ENCODE measurements at places on chromosomes 6 and 20. TPM values are rescaled to one million over a fixed set of nuclear protein-coding genes. Genes with fewer than 3 reads are reported as not detected.

CCN5 gene
- not detected for total RNA-seq

JPH2 gene
- total RNA-seq = 0.09 TPM

LST1 gene
- total RNA-seq = 8.1 TPM

FYN gene
- 326 TPM for total RNA-seq

GNAS-AS1 gene
- 1.0 TPM for total RNA-seq

LY86 gene
- not detected for total RNA-seq

GRCh38 chr6:14676064-14676463 lies 558.5 kb downstream of the CD83 start:
- ATAC-seq = peak; percentile 65

DNA sequence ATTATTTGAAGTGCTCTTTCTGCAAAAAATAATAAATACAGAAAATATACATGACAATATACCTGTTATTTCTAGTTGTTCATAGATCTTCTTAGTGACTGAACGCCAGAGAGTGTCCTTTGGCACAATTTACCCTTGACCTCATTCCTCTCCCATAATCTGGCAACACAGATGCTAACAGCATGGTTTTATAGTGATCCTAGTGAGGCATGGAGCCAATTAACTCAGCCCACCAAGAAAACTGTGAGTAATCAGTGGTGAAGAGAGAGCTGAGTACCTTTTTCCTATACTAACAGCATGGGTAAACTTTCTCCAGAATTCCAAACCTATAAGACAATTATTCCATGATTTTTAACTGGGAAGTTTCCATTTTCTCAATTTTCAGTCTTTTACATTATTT lies 61.0 kb downstream of the VGLL2 start:
- ATAC-seq = no peak

DNA sequence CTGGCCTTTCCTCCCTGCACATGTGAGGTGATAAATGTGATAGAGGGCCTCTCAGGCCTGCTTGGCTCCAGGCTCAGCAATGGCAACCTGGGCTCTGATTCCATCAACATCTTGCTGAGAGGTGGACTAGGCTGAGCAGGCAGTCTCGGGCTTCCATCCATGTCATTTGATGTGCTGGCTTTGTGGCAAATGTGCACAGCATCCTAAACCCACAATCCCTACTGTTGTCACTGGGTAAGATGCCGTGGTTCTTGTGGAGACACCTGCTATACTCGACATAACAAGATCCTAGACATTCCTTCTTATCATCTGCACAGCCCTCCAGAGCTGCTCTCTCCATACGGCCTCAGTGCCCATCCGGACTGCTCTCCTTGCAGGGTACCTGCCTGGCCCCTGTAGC lies 2.8 kb upstream of the ZCCHC3 start:
- no peak for ATAC-seq

GRCh38 chr6:25435416-25435985 lies 156.3 kb downstream of the CARMIL1 start:
- ATAC-seq = no peak

DNA sequence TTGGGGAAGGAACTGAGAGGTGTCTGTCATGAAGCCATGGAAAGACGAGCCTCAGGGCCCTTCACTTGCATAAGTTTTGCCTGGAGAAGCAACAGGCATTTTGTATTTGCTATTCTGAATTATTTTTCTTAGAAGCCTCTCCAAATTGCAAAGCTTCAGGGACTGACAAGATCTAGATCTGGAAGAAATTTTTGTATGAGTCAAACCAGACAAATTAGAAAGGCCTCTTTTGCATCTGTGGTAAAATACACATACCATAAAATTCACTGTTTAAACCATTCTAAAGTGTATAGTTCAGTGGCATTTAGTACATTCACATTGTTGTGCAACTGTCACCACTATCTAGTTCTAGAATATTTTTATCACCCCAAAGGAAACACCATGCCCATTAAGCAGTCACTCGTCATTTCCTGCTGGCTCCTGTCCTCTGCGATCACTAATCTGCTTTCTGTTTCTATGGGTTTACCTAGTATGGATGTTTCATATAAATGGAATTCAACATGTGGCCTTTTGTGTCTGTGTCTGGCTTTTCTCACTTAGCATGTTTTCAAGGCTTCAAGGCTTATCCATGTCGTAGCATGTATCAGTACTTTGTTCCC lies 269.1 kb downstream of the PHF3 start:
- ATAC-seq = no peak

DNA sequence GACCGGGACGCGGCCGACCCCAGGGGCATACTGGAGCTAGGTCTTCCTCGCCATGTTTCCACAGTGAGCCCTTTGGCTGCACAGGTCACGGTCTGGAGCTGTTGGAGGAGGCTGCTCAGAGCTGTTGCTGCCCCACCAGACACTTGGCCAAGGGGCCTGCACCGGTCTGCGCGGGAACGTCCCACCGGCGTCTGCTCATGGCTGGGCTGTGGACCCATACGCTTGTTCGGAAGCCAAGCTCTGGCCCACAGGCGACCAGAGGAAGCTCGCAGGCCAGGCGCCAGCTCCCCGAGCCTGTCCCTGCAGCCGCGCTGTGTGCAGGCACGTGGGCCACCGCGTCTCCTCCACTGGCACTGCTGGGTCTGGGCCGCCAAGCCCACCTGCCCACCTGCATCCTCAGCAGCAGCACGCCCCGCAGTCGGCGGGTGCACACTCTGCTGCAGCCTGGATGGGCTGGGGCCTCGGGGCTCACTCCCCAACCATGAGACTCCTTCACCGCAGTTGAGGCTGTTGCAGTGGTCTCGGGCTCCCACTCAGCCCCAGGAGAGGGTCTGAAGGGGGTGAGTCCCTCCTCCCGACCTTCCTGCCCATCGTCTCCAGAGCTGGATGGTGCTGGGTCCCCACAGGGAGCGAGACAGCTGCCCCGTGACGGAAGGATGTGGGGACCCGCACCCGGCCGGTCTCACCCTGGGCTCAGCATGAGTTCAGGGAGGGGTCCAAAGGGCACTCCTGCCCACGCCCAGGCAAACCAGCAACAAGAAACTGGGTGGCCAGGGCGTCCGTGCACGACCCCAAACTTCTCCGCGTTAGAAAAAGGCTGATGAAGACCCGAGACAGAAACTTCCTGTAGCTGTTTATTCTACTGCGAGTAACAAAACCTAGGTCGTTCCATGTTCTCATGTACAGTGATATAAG lies 15.5 kb upstream of the TCFL5 start:
- ATAC-seq = no peak

DNA sequence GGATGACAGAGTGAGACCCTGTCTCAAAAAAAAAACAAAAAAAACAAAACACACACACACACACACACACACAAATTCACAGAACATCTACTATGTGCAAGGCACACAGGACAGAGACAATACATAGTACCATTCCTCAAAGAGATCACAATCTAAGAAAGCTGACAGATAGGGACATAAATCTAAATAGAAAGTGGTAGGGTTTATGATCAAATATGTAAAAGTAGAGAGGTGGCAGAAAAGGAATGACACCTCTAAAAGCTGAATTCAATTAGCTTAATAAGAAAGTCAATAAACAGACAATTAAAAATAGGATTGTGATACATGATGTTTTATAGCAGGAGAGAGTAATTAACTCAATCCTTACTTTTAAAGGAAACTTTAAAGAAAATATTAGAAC lies 41.5 kb downstream of the USP45 start:
- ATAC-seq = no peak

- ATAC-seq = peak; percentile 10
Measured at GRCh38 chr6:28977341-28978132, 27.6 kb downstream of the ZNF311 start.

- no peak for ATAC-seq
Measured at GRCh38 chr20:21739161-21739560, 33.7 kb downstream of the PAX1 start.

Measured in activated T-helper 17 cell treated with anti-CD3 and anti-CD28 coated beads, Interleukin-2, amount 50 U/mL, for 72 hours (primary cell).